ENCODE measurements at places on chromosomes 1 and 21.
A peak's percentile ranks its signal among the peaks of the same experiment; 100 is the strongest.

DNA sequence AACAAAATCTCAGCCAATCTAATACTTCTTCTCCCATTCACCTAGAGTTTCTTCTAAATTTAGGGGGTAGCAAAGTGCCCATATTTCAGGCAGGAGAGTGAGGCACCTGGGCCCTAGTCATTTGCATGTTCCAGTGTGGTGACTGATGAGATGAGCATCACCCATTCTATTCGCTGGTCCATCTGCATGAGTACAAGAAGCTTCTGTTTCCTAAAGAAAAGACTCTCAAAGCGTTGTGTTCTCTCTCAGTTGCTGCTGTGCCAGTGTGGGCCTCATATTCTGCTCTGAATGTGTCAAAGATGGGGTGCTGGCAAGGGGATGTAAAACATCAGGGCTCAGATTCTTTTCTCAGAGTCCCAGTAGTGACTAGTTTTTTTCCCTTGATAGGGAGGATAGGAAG is 16.1 kb upstream of the DPYD start:
- DNase-seq = no peak

- DNase-seq = no peak
Observed at GRCh38 chr1:106554294-106554693, 502.2 kb upstream of the PRMT6 start.

- DNase-seq = peak; percentile 22
Observed at GRCh38 chr21:34129039-34129891, 55.9 kb downstream of the MRPS6 start.

GRCh38 chr1:2326524-2326923 is 64.8 kb downstream of the MORN1 start:
- no peak for DNase-seq

DNA sequence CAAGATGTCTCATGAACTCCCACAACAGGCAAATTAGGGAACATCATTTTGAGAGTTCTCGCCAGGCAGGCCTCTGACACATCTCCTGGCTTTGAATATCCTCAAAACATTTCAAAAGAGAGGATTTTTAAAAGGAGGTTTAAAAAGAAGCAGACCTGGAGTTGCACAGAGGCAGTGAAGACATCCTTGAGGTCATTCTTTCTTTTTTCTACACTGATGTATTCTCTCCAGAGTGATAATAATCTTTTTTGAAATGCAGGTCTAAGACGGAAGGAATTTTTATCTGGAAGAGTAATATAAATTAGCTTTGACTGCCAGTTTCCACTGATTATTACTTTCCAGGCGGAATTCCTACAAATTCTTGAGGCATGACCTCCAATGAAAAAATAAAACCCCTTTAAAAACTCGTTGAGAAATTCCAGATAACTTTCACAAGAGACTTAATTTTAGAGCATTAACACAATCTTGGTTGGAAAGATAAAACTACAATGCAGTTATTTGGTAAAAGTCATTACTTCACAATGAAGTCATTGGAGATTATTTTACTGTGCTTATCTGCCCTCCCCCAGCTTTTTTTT is 125.0 kb downstream of the LYPLAL1 start:
- DNase-seq = no peak

GRCh38 chr1:91282695-91283420 is 121.8 kb downstream of the HFM1 start:
- peak; percentile 69 for DNase-seq

- DNase-seq = no peak
Observed at GRCh38 chr1:201355471-201355870, 22.0 kb downstream of the TNNT2 start.
